NCI-H1105 (cell line): ENCODE measurements at places on chromosomes 16 and 17.
A peak's percentile ranks its signal among the peaks of the same experiment; 100 is the strongest.

DNA sequence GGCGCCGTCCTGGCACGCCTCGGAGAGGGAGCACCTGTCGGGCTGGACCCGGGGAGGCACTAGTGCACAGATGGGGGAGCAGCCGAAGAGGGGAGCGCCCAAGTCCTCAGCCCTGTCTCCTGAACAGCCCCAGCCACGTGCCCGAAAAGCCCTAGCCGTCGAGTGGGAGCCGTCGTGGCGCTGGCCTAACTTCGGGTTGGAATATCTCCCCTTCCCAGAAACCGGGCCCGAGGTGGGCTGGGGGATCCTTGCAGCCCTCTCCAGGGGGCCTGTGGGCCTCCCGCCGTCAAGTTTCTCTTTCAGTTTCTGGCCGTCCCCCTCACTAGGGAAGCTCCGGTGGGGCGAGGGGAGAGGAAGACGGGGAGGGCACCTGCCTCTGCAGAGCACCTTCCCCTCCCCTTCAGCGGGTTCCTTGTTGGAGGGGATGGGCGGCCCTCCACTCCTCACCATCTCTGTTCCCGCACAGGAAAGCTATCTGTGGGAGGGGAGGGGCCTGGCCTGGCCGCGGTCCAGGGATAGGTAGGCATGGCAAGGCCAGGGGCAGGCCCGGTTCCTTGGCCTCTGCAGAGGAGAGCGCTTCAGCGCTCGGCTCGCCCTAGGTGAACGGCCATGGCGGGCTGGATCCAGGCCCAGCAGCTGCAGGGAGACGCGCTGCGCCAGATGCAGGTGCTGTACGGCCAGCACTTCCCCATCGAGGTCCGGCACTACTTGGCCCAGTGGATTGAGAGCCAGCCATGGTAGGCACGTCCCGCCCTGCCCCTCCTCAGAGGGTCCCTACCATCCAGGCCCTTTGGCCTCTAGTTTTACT is 709 bp downstream of the STAT5A start:
- peak; percentile 28 for DNase-seq

DNA sequence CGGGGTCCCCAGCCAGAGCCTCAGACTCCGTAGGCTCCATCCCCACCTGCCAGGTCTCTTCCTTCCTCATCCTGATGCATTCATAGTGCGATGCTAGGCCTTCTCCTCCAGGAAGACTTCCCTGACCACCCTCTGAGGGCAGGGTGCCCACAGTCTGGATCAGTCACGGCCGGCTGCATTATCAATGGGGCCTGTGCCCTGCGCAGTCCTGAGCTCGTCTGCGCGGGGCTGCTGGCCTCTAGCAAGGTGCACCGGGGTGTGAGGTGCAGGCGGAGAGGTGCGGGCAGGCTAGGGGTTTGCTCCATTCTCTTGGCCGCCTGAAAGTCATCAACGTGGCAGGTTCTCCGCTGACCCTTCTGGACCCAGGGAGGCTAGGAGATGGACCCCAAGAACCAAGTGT is 56.9 kb upstream of the ACSF3 start:
- DNase-seq, result no peak

DNA sequence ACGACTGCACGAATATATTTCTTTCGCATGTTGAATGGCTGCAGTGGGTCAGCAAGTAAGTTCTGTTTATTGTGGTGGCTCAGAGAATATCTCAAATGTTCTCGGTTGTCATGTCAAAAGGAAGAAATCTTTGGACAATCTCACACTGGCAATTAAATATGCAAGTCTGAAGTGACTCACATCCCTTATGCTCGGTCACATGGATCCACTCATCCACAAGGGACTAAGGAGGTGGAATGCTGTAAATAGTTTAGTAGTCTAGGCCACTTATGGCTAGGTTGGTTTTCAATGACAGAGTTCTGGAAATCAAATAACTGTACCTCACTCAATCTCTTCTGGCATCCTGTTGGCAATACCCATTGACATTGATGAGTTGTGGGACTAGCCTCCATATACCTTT is 33.0 kb upstream of the PMP22 start:
- DNase-seq, result no peak

- DNase-seq, result no peak
Measured at GRCh38 chr16:67713647-67714273, 5.4 kb downstream of the GFOD2 start.

DNA sequence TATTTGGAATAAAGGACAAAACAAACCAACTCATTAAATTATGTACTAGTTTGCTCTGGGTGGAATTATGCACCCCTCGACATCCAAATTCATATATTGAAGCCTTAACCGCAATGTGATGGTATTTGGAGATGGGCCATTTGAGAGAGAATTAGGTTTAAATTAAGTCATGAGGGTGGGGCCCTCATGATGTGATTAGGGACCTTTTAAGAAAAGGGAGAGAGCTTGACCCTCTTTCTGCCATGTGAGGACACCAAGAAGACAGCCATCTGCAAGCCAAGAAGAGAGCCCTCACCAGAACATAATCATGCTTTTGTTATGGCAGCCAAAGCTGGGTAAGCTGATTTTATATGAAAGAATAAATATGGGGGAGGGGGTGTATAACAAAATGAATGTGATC is 2.0 kb downstream of the C16orf87 start:
- DNase-seq, result no peak

- DNase-seq, result no peak
Measured at GRCh38 chr16:66619534-66620428, 15.3 kb downstream of the CMTM3 start.

DNA sequence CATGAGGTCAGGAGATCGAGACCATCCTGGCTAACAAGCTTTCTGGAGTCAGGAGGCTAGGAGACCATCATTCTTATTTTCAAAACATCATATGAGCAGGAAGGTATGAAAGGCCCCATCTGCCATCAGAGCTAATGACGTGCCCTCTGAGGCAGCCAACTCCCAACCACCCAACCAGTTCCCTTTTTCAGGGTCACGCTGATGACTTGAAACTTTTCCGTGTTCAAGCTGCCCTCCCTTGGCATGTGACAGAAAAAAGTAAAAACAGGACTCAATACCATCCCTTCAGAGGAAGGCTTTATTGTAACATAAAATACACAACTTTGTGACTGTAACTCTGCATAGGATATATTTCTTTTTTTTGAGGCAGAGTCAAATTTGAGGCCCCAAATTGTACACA is 4.6 kb upstream of the GHDC start:
- no peak for DNase-seq

DNA sequence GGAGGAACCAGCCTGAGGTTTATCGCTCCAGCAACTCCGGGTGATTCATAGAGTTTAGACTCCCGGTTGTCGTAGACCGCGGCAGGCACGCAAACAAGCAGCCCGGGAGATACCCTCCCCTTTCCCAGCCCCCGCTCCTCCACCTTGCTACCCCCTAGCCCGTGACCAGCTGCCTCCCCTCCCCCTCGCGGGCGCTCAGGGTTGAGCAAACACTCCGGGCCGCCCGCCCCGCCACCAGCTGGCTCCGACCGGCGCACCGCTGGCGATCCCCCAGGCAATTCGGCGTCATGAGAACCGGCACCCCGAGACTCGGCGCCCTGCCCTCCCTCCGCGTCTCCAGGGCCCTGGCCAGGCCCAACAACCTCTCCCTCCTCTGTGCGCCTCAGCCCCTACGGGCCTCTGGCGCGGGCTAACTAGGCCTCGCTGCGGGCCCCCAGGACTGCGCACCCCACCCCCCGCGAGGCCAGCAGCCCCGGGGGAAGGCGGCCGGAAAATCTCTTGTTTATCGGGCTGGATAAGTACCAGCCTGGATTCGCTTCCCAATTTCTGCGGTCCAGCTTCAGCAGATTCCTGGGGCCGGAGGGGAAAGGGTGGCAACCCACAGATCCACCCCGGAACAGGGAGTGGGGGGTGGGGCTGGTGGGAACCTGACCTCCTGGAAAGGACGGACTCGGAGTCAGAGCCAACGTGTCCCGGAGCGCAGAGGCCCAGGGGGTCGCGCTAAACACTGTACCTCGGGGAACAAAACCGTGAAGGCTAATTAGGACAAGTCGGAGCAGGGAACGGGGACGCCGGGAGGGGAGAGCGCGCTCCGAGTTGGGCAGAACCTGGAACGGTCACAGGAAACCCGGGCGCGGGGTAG is 951 bp upstream of the GPRC5C start:
- peak; percentile 41 for DNase-seq

GRCh38 chr16:51822471-51822870 is 671.4 kb upstream of the SALL1 start:
- DNase-seq, result no peak

- no peak for DNase-seq
Measured at GRCh38 chr16:11796227-11797165, 562 bp downstream of the ZC3H7A start.

DNA sequence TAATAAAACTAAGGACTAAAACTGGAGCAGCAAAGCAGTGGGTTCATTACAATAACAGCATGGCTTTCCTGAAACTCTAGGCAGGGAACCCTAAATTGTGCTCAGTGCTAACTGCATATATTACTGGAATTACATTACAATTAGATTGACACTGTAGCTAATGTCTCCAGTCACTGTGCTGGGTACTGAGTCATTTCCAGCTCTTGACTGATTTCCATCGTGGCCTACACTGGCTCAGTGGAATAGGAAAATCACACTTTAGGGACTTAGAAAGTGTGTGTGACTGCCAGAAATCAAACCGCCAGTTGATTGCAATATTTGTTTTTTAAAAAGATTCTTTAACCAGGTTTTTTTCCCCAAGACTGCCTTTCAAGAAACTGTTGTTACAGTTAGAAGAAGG is 1447.4 kb upstream of the GOT2 start:
- DNase-seq, result no peak

DNA sequence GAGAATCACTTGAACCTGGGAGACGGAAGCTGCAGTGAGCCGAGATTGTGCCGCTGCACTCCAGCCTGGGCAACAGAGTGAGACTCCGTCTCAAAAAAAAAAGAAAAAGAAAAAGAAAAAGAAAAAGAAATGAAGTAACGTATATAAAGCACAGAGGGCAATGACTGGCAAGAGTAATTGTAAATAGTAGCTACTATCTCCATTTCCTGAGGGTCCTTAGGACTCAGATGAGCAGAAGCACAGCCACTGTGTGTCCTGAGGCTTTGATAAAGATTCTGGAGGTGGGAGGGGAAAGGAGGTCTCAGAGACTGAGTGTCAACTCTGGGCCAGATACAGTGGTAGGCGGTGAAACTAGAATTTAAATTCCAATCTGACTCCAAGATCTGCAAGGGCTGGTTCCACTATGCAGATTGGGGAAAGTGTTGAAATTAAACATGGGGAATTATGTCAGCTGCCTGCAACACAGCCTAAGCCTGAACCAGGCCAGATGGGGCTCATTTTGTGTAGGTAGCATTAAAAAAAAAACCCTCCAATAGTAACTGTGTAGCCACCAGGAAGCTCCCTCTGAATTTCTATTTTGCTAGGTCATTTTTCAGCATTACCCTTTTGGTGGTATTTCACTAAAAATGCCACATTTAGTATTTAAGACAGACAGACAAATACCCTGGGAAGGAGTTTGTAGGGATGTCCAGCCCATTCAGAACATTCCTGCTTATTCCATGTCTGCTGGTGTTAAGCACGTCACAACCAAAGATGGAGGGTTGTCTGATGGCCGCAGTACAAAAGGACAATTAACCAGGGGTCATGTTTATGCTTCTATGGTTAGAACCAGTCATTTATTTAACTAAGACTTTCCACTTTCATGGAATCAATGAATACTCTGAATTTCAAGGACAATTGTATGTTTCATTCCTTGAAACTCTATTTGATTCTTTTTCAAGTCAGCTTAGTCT is 46.1 kb downstream of the TBX4 start:
- no peak for DNase-seq
